ENCODE measurements at places on chromosomes 4 and X. TPM values are rescaled to one million over a fixed set of nuclear protein-coding genes. Genes with fewer than 3 reads are reported as not detected.

PAGE2 gene
- not detected for total RNA-seq

PAK3 gene
- 4.0 TPM for total RNA-seq

BTC gene
- 1.6 TPM for total RNA-seq

KCND1 gene
- total RNA-seq, result 5.1 TPM

KLKB1 gene
- not detected for total RNA-seq

RAI2 gene
- 1.8 TPM for total RNA-seq

NPFFR2 gene
- total RNA-seq, result not detected

DNA sequence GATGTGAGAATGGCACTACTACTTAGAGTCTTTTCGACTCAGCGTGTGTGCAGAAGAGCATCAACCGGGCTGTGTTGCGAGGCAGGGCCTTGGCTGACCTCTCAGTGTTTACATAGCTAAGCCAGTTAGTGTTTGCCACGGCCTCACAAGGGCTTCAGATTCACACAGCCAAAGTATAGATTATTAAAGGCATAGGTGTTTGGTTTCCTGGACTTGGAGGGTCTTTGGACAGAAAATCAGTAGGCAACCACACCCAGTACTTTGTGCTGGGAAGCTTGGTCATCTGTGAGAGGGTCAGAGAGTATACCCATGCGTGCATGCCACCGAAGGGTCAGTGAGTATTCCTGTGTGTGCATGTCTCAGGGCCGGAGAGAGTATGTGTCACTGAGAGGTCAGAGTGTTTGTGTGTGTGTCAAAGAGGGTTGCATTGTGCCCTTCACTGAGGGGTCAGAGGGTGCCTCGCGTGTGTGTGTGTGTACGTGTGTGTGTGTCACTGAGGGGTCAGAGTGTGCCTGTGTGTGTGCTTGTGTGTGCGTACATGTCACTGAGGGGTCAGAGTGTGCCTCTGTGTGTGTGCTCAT lies 69.7 kb upstream of the MSANTD1 start:
- DNase-seq, result no peak

GRCh38 chrX:154819771-154820341 lies 14.6 kb upstream of the MPP1 start:
- DNase-seq, result no peak

DNA sequence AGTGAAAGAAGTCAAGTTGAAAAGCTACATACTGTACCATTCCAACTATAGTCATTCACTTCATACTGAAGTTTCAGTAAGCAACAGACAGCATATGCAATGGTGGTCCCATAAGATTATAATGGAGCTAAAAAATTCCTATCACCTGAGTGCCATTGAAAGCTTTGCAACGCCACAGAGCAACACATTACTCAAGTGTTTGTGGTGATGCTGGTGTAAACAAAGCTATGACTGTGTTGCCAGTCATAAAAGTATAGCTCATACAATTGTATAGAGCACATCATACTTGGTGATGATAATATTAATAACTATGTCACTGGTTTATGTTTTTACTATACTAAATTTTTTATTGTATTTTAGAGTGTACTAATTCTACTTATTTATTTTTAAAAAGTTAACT lies 78.9 kb downstream of the NAF1 start:
- DNase-seq, result no peak

- DNase-seq, result no peak
Measured at GRCh38 chr4:2937146-2937857, 25.9 kb downstream of the NOP14 start.

DNA sequence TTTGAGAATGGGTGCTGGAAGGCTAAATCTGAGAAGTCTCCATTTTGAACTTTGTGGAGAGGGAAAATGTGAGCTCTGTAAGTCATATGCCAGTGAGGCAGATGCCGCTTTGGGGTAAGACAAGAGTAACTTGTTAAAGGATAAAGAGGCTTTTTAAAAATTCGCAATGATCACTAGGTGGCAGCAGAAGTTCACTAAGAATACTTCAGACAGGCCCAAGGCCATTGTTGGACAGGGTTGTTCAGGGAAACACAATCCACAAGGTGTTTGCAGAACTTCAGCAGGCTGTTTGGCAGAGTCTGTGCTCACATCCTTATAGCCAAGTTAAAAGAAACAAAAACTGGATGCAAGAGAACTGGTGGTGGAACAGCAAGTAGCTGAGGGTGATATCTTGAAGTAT lies 13.7 kb upstream of the PIGA start:
- no peak for DNase-seq

DNA sequence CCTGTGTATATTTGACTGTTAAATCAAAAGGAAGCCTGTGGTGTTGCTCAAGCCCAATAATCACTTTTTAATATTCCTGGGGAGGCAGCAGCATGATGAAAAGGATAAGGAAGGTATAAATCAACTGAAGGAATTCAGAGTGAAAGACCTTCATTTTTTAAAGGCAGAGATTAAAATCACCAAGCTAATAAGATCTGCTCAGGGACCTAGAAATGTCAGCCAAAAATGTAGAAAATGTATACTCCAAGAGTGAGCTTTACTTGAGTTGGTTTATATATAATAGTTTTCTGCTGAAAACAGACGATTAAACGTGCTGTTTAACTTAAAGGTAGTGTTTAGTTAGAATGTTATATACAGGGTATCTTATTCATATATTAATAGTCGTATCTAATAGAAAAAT lies 549.3 kb downstream of the IQCM start:
- DNase-seq, result no peak

GRCh38 chr4:124321364-124321763 lies 391.2 kb downstream of the ANKRD50 start:
- DNase-seq, result no peak

DNA sequence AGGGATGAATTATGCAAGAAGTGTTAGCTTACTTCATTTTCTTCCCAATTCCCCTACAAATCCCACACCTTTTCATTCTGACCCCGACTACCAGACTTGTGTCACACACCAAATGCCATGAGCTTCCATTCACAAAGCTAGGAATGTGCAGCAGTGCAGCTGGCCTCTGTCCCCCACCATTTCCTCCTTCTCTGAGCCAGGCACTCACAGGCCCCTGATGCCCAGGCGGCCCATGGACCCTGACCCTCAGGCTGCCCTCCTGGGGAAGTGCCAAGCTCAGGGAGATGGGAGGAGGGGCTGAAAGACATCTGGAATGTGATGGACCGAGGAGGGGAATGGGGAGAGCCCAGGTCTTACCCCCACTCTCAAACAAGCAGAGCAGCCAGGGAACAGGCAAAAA lies 67.0 kb upstream of the BCOR start:
- DNase-seq, result no peak

DNA sequence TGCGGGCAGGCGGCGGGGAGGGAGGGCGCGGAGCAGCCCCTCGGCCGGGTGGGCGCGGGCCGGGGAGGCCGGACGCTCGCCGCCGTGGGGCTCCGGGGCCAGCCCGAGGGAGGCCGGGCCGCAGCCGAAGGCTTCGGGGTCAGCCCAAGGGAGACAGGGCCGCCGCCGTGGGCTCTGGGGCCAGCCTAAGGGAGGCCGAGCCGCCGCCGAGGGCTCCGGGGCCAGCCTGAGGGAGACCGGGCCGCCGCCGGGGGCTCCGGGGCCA lies 251 bp downstream of the KIAA0232 start:
- DNase-seq, result no peak

- DNase-seq, result no peak
Measured at GRCh38 chr4:83546786-83547185, 10.9 kb downstream of the GPAT3 start.

- DNase-seq, result no peak
Measured at GRCh38 chr4:186789651-186790050, 66.0 kb upstream of the FAT1 start.

DNA sequence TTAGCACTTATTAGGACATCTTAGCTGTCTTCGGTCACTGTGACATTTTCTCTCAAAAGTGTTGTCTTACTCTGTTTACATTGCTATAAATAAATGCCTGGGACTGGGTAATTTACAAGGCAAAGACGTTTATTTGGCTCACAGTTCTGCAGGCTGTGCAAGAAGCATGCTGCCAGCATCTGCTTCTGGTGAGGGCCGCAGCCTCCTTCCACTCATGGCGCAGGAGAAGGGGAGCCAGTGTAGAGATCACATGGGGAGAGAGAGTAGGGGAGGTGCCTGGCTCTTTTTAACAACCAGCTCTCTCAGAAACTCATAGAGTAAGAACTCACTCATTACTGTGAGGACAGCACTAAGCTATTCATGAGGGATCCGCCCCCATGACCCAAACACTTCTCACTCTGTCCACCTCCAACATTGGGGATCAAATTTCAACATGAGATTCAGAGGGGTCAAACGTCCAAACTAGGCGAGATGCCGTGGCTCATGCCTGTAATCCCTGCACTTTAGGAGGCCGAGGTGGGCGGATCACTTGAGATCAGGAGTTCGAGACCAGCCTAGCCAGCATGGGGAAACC lies 43.5 kb upstream of the HERC6 start:
- DNase-seq, result no peak

- no peak for DNase-seq
Measured at GRCh38 chr4:176400816-176401461, 81.2 kb downstream of the SPCS3 start.

DNA sequence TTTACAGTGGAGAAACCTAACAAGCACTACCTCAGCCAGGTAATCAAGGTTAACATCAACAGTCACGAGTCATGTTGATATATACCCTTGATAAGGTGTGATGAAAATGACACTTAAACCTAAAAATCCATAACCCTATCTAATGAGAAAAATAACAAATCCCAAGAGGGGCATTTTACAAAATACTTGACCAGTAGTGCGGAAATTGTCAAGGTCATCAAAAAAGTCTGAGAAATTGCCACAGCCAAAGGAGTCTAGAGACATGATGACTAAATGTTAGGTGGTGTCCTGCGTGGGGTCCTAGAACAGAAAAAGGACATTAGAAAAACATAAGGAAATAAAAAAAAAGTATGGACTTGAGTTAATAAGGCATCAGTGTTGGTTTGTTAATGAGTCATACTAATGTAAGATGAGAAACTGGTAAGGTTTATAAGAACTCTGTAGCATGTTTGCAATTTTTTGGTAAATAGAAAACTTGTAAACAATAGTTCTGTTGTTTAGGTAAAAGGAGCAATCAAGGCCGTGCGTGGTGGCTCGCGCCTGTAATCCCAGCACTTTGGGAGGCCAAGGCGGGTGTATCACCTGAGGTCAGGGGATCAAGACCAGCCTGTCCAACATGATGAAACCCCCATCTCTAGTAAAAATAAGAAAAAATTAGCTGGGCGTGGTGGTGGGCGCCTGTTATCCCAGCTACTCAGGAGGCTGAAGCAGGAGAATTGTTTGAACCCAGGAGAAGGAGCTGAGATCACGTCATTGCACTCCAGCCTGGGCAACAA lies 2.9 kb downstream of the RPL36A start:
- DNase-seq, result no peak

- no peak for DNase-seq
Measured at GRCh38 chr4:52645300-52645699, 13.8 kb downstream of the USP46 start.

GRCh38 chr4:41426539-41426938 lies 111.4 kb upstream of the LIMCH1 start:
- DNase-seq, result no peak

GRCh38 chr4:120844528-120844921 lies 78.0 kb downstream of the PRDM5 start:
- DNase-seq, result no peak

DNA sequence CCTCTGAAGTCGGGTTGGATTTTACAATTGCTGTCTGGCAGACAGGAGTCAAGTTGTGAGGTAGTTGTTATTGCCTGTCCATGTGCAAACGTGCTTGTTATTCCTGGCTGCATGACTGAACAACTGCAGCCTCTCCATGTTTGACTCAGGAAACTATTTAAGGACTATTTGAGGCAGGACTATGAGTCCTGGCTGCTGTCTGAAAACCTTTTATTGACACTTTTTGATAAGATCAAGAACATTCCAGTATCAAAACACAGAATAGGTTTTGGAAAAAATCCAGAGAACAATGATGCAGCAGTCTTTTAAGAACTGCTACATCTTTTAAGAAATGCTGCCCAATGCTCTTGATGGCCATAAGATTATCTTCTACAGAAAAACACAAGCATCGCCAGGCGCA lies 10.0 kb upstream of the SPRY1 start:
- no peak for DNase-seq

All from mesothelial cell of epicardium (in vitro differentiated cells).